ENCODE measurements at places on chromosomes 3 and 15.

- DNase-seq = no peak
Measured at GRCh38 chr3:11547498-11547897, 96.2 kb downstream of the VGLL4 start.

DNA sequence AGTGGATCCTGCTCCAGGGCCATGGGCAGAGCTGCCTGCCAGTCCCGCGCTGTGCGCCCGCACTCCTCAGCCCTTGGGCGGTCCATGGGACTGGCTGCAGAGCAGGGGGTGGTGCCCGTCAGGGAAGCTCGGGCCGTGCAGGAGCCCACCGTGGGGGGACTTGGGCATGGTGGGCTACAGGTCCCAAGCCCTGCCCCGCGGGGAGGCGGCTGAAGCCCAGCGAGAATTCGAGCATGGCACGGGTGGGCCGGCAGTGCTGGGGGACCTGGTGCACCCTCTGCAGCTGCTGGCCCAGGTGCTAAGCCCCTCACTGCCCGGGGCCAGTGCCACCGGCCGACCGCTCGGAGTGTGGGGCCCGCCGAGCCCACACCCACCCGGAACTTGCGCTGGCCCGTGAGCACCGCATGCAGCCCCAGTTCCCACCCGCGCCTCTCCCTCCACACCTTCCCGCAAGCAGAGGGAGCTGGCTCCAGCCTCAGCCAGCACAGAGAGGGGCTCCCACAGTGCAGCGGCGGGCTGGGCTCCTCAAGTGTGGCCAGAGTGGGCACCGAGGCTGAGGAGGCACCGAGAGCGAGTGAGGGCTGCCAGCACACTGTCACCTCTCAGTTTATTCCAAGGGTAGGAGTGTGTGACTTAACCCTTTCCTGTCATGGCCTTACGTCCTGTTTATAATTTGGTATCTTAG is 129.3 kb downstream of the TMEM108 start:
- DNase-seq = no peak

- DNase-seq = no peak
Measured at GRCh38 chr3:197151580-197151979, 122.0 kb upstream of the MELTF start.

DNA sequence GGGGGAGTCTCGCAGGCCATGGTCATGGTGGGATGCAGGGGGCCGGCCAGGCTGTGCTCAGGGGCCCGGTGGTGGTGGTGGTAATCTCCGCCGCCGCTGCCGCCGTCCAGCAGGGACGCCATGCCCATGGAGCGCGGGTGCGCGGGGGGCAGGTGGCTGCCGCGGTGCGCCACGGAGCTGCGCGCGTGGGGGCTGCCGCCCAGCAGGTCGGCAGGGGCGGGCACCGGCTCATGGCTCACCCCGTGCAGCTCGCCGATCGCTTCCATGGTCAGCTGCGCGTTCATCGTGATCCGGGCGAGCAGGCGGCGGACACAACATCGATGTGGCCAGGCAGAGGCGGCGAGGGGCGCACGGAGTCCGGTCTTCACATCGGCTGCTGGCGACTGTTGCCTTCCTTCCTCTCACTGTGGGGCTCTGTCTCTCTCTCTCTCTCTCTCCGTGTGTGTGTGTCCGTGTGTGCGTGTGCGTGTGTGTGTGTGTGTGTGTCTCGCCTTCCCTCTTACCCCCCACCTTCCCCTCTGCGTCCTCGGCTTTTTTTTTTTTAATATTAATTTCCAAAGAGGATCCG is 451 bp downstream of the ONECUT1 start:
- no peak for DNase-seq

DNA sequence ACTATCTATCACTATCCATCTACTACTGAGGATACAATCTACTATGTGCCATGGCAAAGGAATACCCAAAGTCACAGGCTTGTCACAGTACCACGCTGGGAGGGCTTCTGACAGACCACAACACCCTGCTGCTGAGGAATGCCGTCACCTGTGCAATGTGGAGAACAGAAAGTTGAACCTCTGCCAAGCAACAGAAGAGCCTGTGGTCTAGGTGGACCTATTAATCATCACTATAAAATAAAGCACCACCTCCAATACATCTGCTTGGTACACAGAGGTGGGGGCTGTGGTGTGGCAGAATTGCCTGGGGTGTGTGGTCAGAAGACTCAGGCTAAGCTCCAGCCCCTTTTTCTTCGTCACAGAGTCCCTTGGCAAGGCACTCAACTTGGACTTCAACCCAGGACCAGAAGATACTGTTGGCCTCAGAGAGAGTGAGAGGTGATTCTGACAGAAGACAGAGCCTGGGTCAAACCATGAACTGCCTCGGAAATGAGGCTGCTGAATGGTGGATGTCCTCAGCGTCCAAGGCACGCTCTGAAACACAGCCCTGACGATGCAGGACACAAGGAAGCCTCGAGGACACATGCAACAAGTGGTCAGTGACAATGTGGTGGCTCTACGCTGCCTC is 189.4 kb upstream of the CHRNA7 start:
- no peak for DNase-seq

DNA sequence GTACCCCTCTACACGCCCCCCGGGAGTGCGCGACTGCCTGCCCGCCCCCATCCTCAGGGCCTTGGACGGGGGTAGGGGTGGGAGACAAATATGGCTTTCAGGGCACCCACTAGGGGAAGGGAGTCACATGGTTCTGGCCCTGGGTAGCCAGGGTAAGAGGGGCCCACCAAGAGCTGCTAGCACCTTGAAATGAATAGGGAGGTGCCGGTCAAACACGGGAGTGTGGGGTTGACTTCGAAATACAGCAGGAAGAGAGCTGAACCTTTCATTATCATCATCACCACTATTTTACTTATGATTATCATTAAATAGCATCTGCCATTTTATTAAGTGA is 489.1 kb downstream of the MAGI1 start:
- no peak for DNase-seq

GRCh38 chr15:22951031-22951380 is 29.2 kb downstream of the CYFIP1 start:
- no peak for DNase-seq

- no peak for DNase-seq
Measured at GRCh38 chr3:4060064-4060463, 243.1 kb upstream of the SETMAR start.

Data from forelimb muscle (tissue), 1 donor.